ENCODE measurements at places on chromosomes 3 and 15.

GRCh38 chr15:63634154-63634553, 37.0 kb downstream of the FBXL22 start:
- DNase-seq = no peak

GRCh38 chr3:197399486-197399885, 101.1 kb upstream of the DLG1 start:
- DNase-seq = no peak

- peak; percentile 73 for DNase-seq
Measured at GRCh38 chr3:71478568-71478967, 105.0 kb downstream of the FOXP1 start.

DNA sequence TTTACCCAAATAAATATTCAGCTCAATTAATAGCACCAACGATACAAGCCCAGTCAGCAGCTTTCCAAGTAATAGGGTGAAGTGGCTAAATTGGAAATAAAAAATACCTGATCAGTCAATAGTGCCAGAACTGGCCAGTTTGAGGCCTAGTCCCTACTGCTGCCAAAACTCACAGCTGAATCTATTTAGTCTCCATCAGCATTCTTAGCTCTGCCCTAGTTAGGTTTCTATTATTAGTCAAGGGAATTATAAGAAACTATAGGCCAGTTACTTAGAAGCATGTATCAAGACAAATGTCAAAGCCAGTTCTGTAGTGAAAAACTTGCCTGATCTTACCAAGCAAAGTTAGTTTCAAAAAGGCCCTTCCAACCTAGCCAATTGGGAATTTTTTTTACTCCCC, 146.2 kb upstream of the ZBTB20 start:
- DNase-seq = no peak

GRCh38 chr3:127652246-127652995, 20.3 kb upstream of the ABTB1 start:
- DNase-seq = peak; percentile 34

- DNase-seq = no peak
Measured at GRCh38 chr3:4822568-4822967, 156.7 kb upstream of the BHLHE40 start.
